ENCODE measurements at places on chromosomes 12 and 14. TPM values are rescaled to one million over a fixed set of nuclear protein-coding genes. Genes with fewer than 3 reads are reported as not detected.

The PZP gene
- not detected for total RNA-seq

GRCh38 chr14:33979613-33980276 lies 28.9 kb upstream of the EGLN3 start:
- no peak for DNase-seq

- DNase-seq: no peak
These were observed 74.1 kb downstream of the PLXNC1 start for GRCh38 chr12:94222351-94223084.

DNA sequence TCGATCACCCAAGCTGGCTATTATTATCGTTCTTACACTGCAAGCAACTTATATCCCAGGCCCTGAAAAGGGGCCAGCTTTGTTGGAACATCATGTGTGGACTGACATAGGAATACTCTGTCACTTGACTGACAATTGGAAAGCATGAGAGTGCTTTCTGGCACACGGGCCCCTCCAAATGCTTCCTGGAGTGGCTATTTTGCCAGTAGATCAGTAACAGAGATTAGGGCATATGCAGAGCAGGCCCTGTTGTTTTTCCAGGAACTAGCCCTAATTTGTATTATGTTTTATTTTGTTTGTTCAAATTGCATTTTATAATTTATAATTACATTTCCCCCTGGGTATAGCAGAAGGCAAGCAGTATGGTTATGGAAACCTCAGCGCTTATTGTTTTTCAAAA lies 170.1 kb upstream of the FRMD6 start:
- DNase-seq: no peak
